ENCODE measurements at places on chromosomes 2 and 18.

- DNase-seq: no peak
These were observed 12.5 kb upstream of the POLR1B start for GRCh38 chr2:112529757-112530156.

- DNase-seq: no peak
These were observed 21.5 kb downstream of the RND3 start for GRCh38 chr2:150465703-150466569.

GRCh38 chr2:9374071-9374730 lies 49.1 kb downstream of the ITGB1BP1 start:
- no peak for DNase-seq

DNA sequence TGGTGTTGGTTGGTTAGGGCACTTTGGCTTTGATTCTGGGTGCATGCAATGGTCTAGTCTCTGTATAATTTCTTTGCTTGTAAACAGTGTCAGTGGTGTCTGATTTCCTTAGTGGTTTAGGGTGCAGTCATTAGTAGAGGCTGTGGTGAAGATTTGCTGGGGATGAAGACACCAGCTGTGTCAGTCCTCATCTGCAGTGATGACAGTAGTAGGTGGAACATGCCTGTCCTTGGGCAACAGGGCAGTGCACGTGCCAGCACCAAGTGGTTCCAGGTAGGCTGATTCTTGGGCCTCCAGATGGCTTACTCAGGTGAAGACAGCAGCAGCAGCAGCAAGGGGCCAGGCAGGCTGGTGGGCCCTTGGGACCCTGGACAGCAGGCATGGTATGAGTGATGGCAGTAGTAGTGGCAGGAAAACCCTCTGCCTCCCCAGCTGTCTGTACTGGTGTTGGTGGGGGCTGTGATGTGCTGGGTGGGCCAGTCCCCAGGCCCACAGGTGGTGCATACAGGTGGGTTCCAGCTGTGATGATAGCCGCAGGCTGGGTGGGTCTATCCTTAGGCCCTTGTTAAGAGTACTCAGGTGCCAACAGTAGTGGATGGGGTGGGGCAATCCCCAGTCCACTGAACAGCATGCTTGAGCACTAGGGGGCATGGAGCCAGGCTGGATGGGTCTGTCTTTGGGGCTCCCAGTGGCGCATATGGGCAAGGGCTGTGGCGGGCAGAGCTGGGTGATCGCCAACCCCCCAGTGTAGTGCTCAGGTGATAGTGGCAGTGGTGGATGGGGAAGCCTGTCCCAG lies 140.7 kb upstream of the THUMPD2 start:
- peak; percentile 57 for DNase-seq

GRCh38 chr18:58860747-58861231 lies 3.9 kb upstream of the ZNF532 start:
- DNase-seq: no peak

- DNase-seq: no peak
These were observed 416.6 kb downstream of the NRXN1 start for GRCh38 chr2:50615291-50615690.

- DNase-seq: no peak
These were observed 11.4 kb upstream of the SMIM21 start for GRCh38 chr18:75438891-75439290.

DNA sequence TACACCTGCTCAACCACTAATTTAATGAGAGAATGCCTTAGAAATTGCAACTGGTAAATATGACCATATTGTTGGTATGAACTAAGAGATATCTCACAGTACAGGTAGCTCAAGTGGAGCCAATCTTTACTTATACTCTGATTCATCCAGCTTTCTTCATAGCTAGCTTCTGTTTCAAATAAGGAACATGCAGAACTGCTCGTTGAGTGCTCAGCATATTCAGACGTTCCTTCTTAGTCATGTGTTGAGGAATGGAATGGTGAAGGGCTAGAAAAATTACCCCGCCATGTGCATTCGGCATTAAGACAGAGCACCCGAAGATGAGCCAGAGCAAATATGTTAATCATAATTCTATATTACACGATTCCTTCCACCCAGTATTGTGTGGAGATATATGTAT lies 144.0 kb upstream of the VRK2 start:
- no peak for DNase-seq

- no peak for DNase-seq
These were observed 28.4 kb downstream of the NAB1 start for GRCh38 chr2:190677255-190677654.

DNA sequence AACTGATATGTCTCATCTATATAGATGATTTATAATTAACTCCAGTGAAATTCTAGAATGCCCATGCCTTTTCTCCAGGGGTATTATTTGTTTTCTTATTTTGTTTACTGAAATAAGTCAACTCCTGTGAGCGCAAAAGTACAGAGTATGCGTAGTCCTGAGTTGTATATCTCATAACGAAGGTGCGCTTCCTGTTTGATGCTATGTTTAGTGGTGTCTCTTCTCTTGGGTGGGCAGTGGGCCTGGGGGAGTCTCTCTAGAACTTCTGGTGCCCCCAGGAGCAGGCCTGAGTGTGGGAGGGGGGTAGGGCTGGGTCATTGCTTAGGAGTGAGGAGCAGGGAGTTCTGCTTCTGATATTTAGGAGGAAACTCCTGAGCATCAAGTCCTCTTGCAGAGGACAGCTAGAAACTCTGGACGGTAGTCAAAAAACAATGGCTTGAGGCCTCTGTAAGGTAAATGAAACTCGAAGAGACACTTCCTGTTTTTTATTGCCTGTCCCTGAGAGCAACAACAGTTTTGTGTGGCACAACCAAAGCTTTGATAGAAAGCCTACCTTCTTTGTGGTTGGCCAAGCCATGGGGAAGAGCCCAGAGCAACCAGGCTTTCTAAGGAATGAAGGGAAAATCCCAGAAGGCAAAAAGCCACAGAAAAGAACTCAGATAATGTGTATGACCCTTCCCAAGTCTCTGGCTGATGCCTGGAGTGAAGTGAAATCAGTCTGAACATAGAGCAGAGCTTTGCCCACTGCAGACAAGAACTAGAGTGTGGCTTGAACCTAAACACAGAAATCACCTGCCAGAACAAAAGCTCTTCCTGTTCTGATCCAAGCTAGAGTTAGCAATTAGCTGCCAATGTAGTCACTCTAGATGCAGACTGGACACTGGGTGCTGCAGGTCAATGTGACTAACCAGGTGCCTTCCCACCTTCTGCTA lies 8.5 kb upstream of the SP140L start:
- no peak for DNase-seq

DNA sequence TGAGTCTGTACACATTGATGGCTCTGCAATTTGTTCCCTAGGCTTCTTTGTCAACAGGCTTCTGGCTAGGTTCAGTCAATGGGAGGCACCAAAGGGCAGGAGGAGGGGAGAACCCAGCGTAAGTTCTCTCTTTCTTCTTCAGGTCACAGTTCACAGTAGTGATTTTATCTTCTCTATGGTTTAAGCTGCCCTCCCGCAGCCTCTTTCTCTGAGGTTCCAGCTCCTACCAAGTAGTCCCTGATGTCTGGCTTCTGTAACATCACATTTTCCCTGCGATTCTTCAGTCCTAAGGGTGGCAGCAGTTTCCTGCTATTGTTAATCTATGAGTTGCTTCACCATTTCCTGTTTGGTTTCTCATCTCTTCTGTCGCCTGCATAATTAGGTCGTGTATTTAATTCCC lies 107.4 kb downstream of the CPO start:
- peak; percentile 46 for DNase-seq

DNA sequence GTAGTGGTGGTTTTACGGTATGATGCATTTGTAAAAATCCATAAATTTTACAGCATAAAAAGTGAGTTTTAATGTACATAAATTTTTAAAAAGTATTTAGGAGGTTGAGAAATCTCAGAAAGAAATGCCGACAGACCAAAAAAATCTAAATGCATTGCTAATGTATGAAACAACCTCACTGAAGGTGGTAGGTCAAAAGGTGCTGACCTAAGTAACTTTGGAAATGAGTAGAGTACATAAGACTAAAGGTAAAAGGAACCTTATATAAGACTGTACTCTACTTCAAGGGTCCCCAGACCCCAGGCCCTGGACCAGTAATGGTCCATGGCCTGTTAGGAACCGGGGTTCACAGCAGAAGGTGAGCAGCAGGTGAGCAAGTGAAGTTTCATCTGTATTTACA lies 163.4 kb downstream of the COL6A3 start:
- no peak for DNase-seq

- DNase-seq: no peak
These were observed 71.4 kb downstream of the KCNF1 start for GRCh38 chr2:10982931-10983701.

DNA sequence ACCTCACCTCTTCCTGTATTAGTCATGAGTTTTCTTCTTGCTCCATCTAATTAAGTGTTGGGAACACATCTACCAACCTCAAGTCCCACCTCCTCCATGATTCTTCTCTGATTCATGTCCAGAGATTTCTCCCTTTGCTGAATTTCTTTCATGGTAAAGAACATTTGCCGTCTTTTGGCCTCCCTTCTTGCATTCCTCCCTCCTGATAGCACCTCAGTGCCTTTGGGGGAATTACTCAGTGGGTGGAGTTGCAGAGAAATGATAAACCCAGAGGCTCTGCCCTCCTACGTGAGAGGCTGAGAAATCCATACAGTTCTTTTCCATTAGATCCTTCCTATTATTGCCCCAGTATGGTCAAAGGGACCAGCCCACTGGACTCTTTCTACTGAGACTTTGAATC lies 651.9 kb downstream of the SLC4A3 start:
- no peak for DNase-seq

- no peak for DNase-seq
These were observed 41.0 kb upstream of the REEP1 start for GRCh38 chr2:86378469-86378868.

DNA sequence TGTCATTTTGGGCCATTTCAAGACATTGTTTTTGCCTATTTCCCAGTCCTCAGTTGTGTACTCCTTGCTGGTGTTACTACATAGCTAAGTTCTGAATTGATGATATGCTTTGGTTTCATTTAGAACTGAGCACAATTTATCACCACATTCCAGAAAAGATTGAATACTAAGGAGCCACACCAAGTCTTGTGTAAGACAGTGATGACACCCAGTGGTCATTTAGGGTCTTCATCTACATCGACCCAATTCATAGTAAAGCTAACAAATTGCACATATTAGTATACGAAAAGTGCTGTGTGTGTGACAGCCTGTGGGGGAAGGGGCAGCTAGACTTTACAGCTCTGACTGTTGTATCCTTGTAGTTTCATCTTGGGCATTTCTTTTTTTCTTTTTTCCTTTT lies 10.9 kb upstream of the DLX2 start:
- no peak for DNase-seq

DNA sequence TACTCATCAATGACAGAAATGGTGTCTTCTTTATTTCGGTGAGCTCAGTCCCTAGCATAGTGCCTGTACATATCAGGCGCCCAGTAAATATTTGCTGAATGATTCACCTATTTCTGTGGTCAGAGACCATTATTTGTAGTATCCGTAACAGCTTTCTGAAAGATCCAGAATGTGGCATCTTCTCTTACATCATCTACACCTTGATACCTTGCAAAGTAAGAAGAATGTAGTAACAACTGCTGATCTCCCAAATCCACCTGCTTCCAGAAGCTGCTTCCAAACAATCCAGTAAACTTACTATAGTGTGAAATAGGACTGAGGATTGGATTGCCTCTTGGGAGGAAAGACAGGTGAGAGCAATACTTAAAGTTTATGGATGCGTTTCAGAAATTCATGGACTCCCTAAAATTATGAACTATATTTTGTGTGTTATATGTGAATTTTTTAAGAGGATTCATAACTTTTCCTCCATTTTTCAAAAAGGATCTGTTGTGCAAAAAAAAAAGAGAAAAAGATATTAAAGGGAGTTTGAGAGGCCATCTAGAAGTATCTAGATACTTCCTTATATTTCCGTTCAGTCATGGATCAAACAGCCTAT lies 945 bp upstream of the ASXL2 start:
- no peak for DNase-seq

DNA sequence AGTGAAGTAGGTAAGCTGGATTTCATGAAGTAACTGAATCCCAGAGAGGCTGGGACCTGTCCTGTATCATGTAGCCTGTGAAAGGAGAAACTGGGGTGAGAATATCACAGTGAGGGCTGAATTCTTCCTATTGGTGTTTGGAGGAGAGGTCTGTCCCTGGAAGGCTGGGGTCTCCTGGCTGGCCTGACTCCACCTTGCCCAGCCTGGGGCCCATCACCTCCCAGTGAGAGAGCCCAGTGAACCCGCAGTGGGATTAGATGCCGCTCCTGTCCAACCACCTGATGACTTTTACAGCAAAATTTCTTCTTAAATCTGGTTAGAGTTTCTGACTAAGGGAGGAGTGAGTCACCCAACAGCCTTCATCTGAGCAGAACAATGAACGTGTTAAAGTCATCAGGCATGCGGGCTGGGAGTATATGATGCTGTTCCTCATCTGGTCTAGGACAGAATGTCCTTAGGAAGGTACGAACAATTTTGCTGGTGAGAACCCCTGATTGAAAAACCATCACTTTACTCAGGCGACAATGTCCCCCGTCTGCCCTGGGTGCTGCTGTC lies 152.9 kb downstream of the LPIN1 start:
- DNase-seq: no peak

- DNase-seq: no peak
These were observed 62.2 kb downstream of the OSBPL6 start for GRCh38 chr2:178256382-178257042.

- DNase-seq: no peak
These were observed 62.1 kb downstream of the BCL2 start for GRCh38 chr18:63257453-63257852.

- no peak for DNase-seq
These were observed 93.6 kb downstream of the ASAP2 start for GRCh38 chr2:9300214-9300613.

DNA sequence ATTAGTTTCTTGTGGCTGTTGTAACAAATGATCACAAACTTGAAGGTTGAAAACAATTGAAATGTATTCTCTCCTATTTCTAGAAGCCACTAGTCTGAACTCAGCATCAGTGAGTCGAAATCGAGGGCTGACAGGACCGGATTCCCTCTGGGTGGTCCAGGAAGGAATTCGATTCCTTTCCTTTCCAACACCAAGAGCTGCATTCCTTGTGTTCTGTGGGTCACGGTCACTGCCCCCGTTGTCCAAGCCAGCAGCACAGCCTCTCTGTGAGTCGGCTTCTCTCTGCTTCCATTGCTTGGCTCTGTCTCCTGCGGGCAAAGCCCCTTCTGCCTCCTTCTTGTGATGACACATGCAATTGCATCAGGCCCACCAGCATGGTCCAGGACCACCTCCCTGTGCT lies 67.3 kb downstream of the SMIM21 start:
- no peak for DNase-seq

GRCh38 chr2:72033636-72034035 lies 114.0 kb downstream of the CYP26B1 start:
- no peak for DNase-seq

DNA sequence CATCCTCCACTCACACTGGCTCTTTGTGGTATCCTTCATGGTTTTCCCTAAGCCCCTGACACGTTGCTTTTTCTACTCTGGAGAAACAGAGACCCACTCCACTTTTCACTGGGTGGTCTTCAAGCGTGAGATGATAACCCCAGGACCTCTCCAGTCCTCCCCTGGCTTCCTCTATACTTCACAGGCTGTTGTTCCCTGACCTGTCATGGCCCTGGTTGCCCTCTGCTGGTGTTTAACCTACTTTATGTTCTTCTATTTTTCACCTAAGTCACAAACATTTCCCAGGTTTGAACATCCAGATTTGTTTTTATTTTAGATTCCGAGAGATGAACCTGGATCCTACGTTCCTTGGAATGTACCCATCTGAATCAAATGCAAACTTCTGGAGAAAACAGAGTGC lies 84.5 kb downstream of the AOX1 start:
- no peak for DNase-seq

All from T-helper 2 cell treated with Interferon-gamma antibody and Interleukin-4, amounts not matched to agents 5 μg/mL and 100 μg/mL, for 36 hours (primary cell).